ENCODE measurements at places on chromosomes 3 and 15. TPM values are rescaled to one million over a fixed set of nuclear protein-coding genes. Genes with fewer than 3 reads are reported as not detected.

Gene FAH
- 4.8 TPM for polyA plus RNA-seq

Gene CCDC33
- polyA plus RNA-seq, result not detected

Gene PARP6
- 30.0 TPM for polyA plus RNA-seq

Gene TFG
- 45.4 TPM for polyA plus RNA-seq

Gene C3orf20
- not detected for polyA plus RNA-seq

Gene LTF
- not detected for polyA plus RNA-seq

Gene ROPN1B
- not detected for polyA plus RNA-seq

Gene PLSCR5
- not detected for polyA plus RNA-seq

Gene RLBP1
- polyA plus RNA-seq, result not detected

GRCh38 chr3:170056710-170057454 is 19.1 kb downstream of the GPR160 start:
- no peak for DNase-seq
- no peak overlapping the region for H3K27ac ChIP-seq
- peaks cover 12% of the 10 kb centered on the region for H3K4me1 ChIP-seq
- H3K27me3 ChIP-seq, result no peaks in the 10 kb centered on the region

- DNase-seq, result no peak
- peaks cover 10% of the 10 kb centered on the region for H3K4me1 ChIP-seq
- no peak overlapping the region for H3K4me3 ChIP-seq
- H3K27me3 ChIP-seq, result no peaks in the 10 kb centered on the region
- no peak overlapping the region for H3K27ac ChIP-seq
Observed at GRCh38 chr3:59540241-59540640, 490.4 kb upstream of the CFAP20DC start.

GRCh38 chr15:86333819-86334218 is 254.1 kb downstream of the AGBL1 start:
- no peak overlapping the region for H3K4me3 ChIP-seq
- no peaks in the 10 kb centered on the region for H3K36me3 ChIP-seq
- H3K27ac ChIP-seq, result no peak overlapping the region
- H3K27me3 ChIP-seq, result no peaks in the 10 kb centered on the region
- H3K4me1 ChIP-seq, result no peaks in the 10 kb centered on the region

GRCh38 chr15:91881569-91882297 is 28.2 kb downstream of the SLCO3A1 start:
- no peak for DNase-seq
- H3K36me3 ChIP-seq, result no peaks in the 10 kb centered on the region
- no peak overlapping the region for H3K4me3 ChIP-seq
- H3K27ac ChIP-seq, result no peak overlapping the region

- no peak overlapping the region for H3K4me3 ChIP-seq
- H3K27ac ChIP-seq, result no peak overlapping the region
- no peaks in the 10 kb centered on the region for H3K27me3 ChIP-seq
- no peaks in the 10 kb centered on the region for H3K36me3 ChIP-seq
- peaks cover 35% of the 10 kb centered on the region for H3K4me1 ChIP-seq
Observed at GRCh38 chr15:63940966-63941620, 105.2 kb downstream of the DAPK2 start.

- no peaks in the 10 kb centered on the region for H3K4me1 ChIP-seq
- no peak overlapping the region for H3K27ac ChIP-seq
- no peak for DNase-seq
- no peaks in the 10 kb centered on the region for H3K27me3 ChIP-seq
- H3K4me3 ChIP-seq, result no peak overlapping the region
Observed at GRCh38 chr3:151919446-151919845, 46.0 kb downstream of the SUCNR1 start.

GRCh38 chr3:106120356-106120755 is 251.5 kb upstream of the CBLB start:
- H3K27ac ChIP-seq, result no peak overlapping the region
- no peaks in the 10 kb centered on the region for H3K4me1 ChIP-seq
- no peak overlapping the region for H3K4me3 ChIP-seq

DNA sequence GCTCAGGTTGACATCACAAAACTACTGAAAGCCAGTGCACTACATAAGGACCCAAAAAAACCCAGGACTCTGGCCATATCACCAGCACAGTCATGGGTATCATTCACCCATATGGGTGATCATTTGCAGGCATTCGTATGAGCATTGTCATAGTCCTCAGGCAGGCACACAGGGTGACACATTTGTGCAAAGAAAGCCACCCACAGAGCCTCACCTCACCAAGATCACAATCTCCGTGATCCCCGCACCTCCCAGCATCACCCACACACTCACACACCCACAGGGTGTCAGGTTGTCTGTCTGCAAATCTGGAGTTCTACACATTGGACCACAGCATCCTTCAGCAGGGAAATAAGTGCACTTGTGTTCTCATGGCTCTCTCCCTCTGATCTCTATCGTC is 166.0 kb upstream of the LPP start:
- DNase-seq, result peak; percentile 70
- H3K4me3 ChIP-seq, result no peak overlapping the region
- no peaks in the 10 kb centered on the region for H3K36me3 ChIP-seq
- H3K27ac ChIP-seq, result no peak overlapping the region
- peaks cover 30% of the 10 kb centered on the region for H3K4me1 ChIP-seq

GRCh38 chr15:61943992-61944391 is 116.3 kb downstream of the VPS13C start:
- DNase-seq, result no peak
- no peak overlapping the region for H3K27ac ChIP-seq
- peaks cover 29% of the 10 kb centered on the region for H3K36me3 ChIP-seq
- H3K27me3 ChIP-seq, result no peaks in the 10 kb centered on the region
- H3K4me1 ChIP-seq, result no peaks in the 10 kb centered on the region

DNA sequence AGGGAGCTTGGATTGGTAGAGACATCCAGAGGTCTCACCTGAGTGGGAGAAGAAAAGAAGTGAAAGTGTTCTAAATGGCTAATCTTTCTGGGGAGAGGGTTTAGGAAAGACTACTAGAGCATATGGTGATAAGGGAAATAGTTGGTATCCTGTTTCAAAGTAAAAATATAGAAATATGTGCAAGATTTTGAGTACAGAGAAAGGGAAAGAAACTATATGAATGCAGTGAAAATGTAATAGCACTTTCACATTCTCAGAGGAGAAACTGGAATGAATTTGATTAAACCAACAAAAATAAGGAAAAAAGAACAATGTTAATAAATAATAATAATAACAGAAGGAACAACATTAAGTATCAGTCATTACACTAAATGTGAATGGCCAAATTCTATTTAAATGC is 119.4 kb downstream of the DNAJB8 start:
- no peak overlapping the region for H3K4me3 ChIP-seq
- no peaks in the 10 kb centered on the region for H3K4me1 ChIP-seq

DNA sequence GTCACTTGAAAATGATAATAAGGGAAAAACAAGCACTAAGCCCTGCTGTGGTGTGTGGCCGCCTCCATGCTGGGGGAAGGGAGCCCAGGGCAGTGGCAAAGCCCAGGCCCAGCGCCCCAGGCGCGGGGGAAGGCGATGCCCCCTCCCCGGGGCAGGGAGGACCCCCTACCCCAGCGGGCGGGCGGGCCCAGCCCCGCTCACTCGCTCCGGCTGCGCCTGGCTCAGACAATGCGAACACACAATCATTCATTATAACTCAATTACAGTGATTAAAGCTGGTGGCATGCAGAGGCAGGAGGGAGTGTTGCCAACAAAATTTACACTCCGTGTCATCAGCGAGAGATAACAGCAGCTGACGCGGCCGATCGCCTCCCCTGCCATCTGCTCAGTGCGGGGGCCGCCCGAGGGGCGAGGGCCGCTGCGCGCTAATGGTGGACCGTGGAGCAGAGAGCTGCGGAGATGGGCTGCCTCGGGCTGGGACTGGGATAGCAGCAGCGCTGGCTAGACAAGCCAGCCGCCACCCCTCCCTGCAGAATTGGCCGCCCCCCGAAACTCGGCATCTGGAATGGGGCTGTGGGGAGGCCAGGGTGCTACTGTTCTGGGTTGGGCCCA is 64.1 kb downstream of the TLE3 start:
- no peak for DNase-seq
- H3K27me3 ChIP-seq, result no peaks in the 10 kb centered on the region
- H3K4me1 ChIP-seq, result no peaks in the 10 kb centered on the region
- no peak overlapping the region for H3K4me3 ChIP-seq
- no peak overlapping the region for H3K27ac ChIP-seq
- no peaks in the 10 kb centered on the region for H3K36me3 ChIP-seq

- no peak for DNase-seq
- no peak overlapping the region for H3K4me3 ChIP-seq
- H3K27ac ChIP-seq, result no peak overlapping the region
- H3K27me3 ChIP-seq, result no peaks in the 10 kb centered on the region
- no peaks in the 10 kb centered on the region for H3K4me1 ChIP-seq
- no peaks in the 10 kb centered on the region for H3K36me3 ChIP-seq
Observed at GRCh38 chr3:194121891-194122631, 13.9 kb upstream of the HES1 start.

DNA sequence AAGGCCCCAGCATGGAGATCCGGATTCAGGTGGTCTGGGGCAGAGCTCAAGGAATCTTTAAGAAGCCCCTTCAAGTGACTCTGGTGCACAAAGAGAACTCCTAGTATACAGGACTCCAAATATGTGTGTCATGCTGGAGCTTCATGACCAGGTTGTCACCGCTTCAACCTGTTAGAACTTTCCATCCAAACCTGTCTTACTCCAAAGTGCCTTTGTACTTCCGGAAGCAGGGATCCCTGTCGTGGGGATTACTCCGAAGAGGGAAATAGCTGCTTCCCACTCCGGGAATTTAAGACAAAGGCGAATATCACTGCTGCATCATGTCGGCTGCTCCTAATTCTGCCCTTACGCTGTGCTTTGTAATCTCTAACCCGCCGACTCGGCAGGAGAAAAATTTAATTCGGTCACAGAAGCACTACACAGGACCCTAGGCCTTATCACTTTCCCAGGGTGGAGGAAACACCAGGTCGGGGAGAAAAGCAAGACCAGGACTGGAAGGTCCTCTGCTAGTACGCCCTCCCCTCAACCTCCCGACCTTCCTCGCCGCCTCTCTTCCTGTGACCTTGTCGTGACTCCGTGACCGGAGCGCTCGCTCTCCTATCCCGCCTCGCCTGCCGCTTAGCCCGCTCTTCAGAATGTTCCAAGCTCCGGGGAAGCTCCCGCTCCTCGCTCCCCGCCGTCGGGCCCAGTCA is 730 bp downstream of the HIGD1A start:
- H3K27me3 ChIP-seq, result no peaks in the 10 kb centered on the region
- H3K36me3 ChIP-seq, result no peaks in the 10 kb centered on the region
- peak; percentile 2 for DNase-seq
- peak overlapping the region; percentile 93 for H3K4me3 ChIP-seq
- peaks cover 36% of the 10 kb centered on the region for H3K4me1 ChIP-seq

GRCh38 chr3:171704002-171704401 is 106.3 kb downstream of the PLD1 start:
- no peaks in the 10 kb centered on the region for H3K4me1 ChIP-seq
- peak; percentile 5 for DNase-seq
- no peaks in the 10 kb centered on the region for H3K27me3 ChIP-seq

GRCh38 chr3:26997226-26997625 is 372.0 kb downstream of the NEK10 start:
- H3K27ac ChIP-seq, result no peak overlapping the region
- no peaks in the 10 kb centered on the region for H3K27me3 ChIP-seq
- no peaks in the 10 kb centered on the region for H3K4me1 ChIP-seq
- H3K36me3 ChIP-seq, result no peaks in the 10 kb centered on the region

DNA sequence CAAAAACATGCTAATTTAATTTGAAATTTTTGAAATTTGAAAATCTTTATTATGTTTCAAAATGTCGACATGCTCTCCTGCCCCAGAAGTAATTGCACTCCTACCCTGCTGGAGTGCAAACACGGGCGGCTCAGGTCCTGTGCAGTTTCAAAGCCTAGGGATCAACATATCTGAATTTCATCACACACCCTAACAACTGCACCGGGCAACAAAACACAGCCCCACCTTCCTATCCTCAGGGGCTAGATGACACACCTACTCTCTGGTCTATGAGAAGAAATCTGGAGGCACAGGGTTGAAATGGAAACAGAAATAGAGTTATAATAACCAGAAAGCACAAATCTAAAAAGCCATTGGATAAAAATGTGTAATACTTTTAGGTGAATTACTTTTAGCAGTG is 61.4 kb downstream of the BFSP2 start:
- H3K27me3 ChIP-seq, result no peaks in the 10 kb centered on the region
- DNase-seq, result no peak
- H3K36me3 ChIP-seq, result no peaks in the 10 kb centered on the region
- H3K27ac ChIP-seq, result no peak overlapping the region
- H3K4me1 ChIP-seq, result no peaks in the 10 kb centered on the region

DNA sequence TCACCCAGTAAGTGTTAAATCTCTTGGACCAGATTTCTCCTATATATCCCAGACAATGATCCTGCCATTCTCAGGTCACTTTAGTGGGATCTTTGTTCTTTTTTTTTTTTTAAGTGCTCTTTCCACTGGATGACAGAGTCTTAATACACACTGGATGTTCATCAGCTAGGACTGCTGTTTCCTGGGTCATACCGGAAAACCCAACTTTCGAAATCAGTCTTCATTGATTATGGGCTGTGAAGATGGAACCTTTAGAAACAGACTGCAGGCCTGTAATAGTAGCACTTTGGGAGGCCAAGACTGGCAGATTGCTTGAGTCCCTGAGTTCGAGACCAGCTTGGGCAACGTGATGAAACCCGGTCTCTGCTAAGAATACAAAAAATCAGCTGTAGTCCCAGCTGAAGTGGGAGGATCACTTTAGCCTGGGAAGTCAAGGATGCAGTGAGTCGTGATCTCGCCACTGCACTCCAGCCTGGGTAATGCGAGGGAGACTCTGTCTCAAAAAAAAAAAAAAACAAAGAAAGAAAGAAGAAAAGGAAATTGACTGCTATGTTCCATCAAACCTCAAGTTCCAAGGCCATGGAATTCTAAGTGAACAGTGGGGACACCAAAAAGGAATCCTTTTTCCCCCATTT is 2.3 kb downstream of the EOGT start:
- H3K36me3 ChIP-seq, result no peaks in the 10 kb centered on the region
- H3K4me3 ChIP-seq, result no peak overlapping the region
- no peak for DNase-seq
- no peak overlapping the region for H3K27ac ChIP-seq

DNA sequence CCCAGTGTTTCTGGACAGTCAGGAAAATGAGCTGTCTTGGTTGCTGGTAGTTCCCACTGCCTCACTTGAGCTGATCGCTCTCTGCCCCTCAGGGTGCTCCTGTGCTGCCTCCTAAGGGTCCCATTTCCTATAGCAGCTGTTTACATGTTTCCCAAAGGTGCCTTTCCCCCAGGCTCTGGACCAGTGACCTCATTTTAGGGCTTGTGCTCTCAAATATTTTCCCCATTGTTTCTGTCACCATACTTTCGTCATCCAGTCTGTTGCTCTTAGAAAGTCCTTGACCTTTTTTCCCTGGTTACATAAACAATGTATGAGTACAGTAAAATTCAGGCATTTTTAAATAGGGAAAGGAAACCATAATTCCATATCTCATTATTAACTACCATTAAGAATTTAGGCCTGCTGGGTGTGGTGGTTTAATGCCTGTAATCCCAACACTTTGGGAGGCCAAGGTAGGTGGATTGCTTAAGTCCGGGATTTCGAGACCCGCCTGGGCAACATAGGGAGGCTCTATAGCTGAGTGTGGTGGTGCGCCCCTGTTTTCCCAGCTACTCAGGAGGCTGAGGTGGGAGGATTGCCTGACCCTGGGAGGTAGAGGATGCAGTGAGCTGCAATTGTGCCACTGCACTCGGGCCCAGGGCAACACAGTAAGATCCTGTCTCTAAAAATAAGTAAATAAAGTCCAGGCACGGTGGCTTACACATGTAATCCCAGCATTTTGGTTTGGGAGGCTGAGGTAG is 11.7 kb downstream of the RAD54L2 start:
- H3K27ac ChIP-seq, result no peak overlapping the region
- no peaks in the 10 kb centered on the region for H3K27me3 ChIP-seq
- no peak for DNase-seq

- H3K4me3 ChIP-seq, result no peak overlapping the region
- H3K36me3 ChIP-seq, result no peaks in the 10 kb centered on the region
- H3K27ac ChIP-seq, result no peak overlapping the region
- no peaks in the 10 kb centered on the region for H3K4me1 ChIP-seq
- no peak for DNase-seq
Observed at GRCh38 chr3:22585504-22585903, 617.6 kb upstream of the UBE2E2 start.

GRCh38 chr15:78906316-78906620 is 33.6 kb downstream of the MORF4L1 start:
- H3K4me1 ChIP-seq, result no peaks in the 10 kb centered on the region
- H3K4me3 ChIP-seq, result no peak overlapping the region
- no peaks in the 10 kb centered on the region for H3K27me3 ChIP-seq
